ENCODE measurements at places on chromosomes 5 and 9.

DNA sequence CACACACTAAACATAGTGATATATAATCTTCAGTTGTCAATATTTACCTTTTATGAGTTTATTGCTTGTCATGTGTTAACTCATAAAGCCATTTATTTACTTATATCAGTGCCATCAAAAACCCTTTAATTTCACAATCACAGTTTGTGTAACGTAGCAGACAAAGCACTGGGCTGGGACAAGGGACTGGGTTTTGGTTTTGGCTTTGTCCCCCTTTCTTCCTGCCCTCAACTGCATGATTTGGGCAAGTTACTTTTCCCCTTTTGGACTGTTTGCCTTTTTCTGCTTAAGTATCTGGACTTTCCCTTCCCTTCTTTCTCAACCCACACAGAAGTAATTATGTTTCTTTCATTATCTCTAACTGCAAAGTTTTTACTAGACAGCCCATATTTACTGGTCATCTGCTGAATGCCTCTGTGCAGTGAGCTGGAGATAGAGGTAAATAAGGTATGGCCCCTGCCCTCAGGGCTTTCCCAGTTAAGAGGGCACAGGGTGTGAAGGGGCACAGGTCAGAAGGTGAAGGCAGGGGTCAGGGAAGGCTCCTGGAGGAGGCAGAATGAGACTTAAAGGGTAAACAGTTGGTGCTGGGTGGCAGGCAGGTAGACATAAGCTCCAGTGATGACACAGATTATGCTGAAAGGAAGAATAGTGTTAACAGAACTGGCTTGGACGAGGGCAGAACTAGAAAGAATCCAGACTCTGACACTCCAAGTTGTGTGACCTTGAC is 14.8 kb upstream of the NR3C1 start:
- DNase-seq, result no peak

DNA sequence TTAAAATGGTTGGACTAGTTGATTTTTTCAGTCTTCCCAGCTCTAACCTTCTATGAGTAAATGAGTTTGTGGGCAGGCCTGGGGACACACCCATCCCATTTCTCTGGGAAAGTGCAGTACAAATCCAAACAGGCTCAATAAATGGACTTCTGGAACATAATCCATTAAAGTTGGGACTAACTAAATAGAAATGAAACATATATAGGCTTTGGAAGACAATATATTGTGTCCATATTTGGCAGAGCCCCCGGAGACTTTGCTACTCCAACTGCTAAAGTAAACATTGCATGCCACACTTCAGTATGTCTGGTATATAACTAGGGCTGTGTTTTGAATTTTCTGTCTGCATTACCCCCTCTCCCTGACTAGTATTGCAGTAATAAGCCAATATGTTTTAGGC is 191.4 kb upstream of the DAB2 start:
- DNase-seq, result no peak

DNA sequence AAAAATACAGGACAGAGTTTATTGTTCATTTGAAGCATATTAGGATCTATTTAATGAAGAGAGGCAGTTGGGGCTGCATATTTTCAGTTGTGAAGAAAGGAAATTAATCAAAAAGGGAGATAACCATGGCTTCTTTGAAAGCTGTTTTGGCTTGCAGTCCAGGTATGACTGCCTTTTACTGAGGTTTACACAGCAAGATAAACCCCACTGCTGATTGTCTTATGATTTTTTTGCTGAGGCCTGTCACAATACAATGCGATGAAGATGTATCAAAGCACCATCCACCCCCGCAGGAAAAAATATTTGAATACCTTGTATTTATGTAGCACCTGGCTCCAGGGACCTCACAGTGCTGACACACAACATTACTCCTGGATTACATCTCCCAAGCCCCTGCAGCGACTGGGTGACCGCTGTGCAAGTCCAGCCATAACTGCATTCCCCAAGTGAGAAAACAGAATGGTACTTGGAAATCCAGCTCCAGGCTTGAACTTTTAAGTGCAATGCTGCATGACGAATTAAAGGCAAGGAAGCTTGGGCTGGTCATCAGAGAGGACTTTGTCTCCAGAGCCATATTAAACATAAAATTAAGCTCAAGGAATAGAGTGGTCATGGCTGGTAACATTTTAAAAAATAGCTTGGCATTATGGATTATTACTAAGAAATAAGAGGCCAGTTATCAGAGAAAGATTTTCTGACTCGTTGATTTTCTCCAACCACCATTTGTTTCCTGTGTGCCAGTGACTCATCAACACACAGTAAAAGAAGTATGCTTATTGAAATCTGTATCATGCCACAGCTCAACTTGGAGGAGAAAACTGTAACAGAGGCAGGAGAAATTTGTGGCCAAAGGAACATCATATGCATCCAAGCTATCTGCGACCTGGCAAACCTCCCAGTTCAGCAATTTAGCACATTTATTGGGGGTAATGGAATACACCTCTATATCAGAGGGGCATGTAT is 374.2 kb downstream of the MAN2A1 start:
- no peak for DNase-seq

DNA sequence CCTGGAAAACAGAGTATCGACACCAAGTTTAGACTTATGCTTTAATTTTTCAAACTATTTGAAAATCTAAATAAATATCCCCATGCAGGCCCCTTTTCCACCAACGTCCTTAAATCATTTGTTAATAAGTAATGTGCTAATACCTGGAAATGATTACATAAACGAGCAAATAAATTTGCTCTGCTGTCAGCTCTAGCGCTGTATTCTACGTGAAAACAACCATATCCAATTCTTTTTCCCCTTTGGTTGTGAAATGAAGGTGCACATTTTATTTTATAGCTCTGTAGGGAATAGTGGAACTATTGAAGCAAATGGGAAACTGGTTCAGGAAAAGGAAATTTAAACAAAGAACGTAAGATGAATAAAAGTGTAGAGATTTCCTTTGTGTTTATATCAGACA is 137.7 kb upstream of the ZNF608 start:
- no peak for DNase-seq

GRCh38 chr9:120925535-120926396 is 830 bp downstream of the TRAF1 start:
- DNase-seq, result peak; percentile 86

- DNase-seq, result no peak
Observed at GRCh38 chr5:96338624-96339415, 94.2 kb downstream of the PCSK1 start.

GRCh38 chr5:147530530-147531389 is 20.9 kb upstream of the DPYSL3 start:
- DNase-seq, result no peak

DNA sequence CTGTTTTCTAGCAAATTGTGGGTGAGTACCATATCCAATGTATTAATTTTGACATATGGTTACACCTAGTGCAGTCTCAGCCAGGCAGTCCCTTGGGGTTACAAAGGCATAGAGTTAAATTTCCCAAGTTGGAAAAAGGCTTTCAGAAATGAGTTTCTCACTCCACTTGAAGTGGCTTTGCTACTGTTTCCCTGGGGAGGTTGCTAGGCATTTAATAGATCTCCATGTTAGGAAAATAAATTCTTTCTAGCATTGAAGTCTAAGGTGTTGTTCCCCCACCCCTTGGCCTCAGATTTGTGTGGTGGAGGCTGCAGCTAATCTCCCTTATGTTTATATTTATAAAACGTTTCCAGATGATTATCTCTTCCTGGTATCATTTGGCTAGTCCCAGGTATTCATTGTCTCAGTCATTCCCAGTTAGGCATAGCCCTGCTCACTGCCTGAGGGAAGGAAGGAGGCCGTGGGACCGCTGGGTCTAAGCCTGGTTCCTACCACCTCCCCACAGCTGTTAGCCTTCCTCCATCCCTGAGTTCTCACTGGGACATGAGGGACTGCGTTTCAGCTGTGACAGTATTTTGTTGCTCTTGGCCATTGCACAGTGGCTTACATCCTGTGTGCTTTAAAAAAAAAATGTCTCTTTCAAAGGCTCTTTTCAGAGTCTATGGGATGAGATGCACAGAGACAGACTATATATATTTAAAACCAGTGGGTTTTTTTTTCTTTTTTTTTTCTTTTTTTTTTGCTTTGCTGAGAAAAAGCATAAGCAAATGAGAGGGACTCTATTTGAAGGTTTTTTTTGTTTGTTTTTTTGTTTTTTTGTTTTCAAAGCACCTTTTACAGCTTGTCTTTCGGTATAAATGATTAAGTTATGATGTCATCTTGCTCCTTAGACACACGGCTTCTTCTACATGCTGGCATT is 121.5 kb downstream of the MAST4 start:
- no peak for DNase-seq

DNA sequence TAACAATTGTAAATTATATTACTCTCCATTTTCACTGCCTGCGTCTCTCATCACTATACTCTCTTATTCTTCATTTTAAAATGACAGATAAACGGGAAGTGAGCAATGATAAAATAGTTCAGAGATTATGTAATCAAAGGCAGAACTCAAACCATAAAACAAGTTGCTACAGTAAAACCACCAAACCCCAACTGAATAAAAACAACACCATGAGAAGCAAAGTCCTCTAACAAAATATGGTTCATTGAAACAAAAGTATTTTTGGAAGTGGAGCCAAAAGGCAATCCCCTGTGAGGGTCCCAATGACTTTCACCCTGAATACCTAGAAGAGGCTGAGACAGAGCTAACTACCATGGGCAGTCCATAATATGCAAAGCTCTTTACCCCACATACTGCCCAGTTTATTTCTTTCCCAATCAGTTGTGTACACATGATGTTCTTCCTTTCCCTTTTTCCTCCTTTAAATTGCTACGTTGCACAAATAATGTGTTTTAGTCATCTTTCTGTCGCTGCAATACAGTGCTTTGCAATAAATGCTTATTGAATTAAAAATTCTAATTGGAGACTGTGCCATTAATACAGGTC is 64.0 kb upstream of the PTGER4 start:
- no peak for DNase-seq

DNA sequence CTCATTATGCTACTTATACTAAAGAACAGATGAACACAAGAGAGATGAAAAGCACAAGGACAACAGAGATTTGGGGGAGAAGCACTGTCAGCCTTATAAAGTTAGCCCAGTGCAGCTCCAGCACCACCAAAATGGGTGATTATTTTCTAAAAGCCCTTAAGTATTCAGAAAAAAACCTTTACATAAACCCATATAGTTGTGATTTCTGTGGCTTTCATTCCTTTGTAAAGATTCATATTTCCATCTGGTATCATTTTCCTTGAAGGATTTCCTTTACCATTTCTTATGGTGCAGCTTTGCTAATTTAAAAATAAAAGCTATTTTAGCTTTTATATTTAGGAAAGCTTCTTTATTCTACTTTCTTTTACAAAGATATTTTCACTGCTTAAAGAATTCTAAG is 311.0 kb downstream of the TMEM167A start:
- no peak for DNase-seq

- no peak for DNase-seq
Observed at GRCh38 chr5:15691521-15691920, 191.5 kb downstream of the FBXL7 start.

GRCh38 chr5:56026863-56027300 is 32.1 kb upstream of the IL6ST start:
- DNase-seq, result no peak

GRCh38 chr9:105500108-105500766 is 52.4 kb downstream of the FSD1L start:
- DNase-seq, result no peak
